ENCODE measurements at places on chromosomes 13 and 19.

DNA sequence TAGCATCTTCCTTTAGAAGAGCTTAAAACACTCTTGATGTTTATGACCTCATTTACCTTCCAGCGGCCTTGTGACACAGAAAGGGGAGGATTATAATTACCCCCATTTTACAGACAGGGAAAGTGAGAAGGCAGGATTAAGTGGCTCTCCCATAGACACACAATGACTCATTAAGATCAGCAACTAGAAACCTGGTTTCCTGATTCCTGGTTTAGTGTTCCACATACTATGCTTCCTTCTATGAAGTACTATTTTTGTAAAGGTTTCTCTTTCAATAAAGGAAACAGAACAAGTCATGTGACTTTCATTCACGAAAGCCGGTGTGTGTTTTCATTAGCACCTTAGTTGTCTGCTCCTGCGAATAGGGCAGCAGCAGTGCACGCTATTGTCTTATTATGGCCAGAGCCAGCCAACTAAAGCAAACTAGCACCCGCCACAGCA is 8.3 kb downstream of the IRS2 start:
- DNase-seq: no peak

- DNase-seq: no peak
Observed at GRCh38 chr13:109568339-109568818, 218.0 kb downstream of the IRS2 start.

DNA sequence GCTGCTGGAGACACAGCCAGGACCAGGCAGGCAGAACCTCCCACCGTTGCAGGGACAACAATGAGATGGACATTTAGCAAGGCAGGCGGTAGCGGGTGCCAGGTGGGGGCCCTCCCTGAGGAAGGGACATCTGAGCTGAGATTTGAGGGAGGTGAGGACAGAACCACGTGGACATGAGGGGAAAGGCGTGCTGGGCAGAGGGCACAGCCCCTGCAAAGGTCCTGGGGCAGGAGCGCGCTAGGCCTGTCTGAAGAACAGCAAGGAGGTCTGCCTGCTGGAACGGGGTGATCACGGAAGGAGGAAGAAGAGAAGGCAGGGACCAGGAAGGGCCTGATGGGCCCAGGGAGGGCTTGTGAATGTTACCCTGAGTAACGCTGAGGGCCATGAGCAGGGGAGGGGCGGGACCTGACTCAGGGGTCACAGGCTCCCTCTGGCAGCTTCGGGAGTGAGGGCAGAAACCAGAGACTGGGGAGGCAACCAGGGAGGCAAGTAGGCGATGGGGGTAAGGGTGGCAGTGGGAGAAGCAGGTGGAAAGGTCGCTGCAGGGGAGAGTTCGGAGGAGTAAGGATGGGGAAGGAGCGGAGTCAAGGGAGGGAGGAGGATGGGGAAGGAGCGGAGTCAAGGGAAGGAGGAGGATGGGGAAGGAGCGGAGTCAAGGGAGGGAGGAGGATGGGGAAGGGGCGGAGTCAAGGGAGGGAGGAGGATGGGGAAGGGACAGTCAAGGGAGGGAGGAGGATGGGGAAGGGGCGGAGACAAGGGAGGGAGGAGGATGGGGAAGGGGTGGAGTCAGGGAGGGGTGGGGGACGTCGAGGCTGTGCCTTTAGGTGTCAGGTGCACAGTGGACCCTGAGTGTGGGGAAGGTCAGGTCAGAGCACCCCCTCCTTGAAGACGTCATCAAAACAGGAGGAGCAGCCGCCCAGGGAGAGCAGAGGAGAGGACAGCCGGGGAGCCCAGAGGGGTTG is 15.7 kb upstream of the B3GNT3 start:
- DNase-seq: no peak

DNA sequence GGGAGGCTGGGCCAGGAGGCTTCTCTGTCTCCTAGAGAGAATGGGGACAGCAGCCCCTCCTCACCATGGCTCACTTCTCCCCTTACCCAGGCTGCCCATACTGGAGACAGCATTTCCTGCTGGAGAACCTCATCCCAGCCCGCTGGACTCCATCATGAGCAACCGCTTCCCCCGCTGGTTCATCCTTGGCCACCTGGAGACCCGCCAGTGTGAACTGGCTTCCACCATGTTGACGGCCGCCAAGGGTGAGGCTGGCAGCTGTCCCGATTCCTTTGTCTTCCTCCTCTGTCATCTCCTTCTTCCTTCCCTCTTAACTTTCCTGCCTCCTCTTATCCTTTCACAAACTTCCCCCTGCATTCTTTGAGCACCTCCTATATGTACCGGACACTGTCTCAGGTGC is 28.0 kb downstream of the ZSWIM4 start:
- no peak for DNase-seq

DNA sequence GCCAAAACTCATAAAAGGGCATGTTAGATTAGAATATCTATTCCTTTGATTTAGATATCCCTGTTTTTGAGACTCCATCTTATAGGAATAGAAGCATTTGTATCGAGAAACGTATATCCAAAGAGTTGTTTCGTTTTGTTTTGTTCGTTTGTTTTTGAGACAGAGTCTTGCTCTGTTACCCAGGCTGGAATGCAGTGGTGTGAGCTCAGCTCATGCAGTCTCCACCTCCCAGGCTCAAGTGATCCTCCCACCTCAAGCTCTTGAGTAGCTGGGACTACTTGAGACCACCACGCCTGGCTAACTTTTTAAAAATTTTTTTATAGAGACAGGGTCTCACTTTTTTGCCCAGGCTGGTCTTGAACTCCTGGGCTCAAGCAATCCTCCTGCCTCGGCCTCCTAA is 26.6 kb upstream of the ZMYM5 start:
- no peak for DNase-seq

DNA sequence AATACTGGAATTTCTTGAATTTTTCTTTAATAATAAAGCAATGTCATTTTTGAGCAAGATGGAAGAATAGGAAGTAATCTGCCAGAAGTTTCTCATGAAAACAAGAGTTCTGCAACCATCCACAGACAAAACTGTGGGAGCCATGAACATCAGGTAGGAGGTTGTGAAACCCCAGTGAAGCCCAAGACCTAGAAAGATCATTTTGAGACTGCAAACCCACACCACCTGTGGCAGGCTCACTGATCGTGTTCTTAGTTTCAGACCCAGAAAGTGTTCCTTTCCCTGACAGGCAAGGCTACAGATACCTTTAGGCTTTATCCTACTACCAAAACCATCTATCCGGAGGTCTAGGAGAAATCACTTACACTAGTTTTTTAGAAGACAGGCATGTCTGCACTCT is 2189.8 kb upstream of the PCDH20 start:
- no peak for DNase-seq

GRCh38 chr19:4609878-4610511 is 29.3 kb upstream of the TNFAIP8L1 start:
- no peak for DNase-seq

DNA sequence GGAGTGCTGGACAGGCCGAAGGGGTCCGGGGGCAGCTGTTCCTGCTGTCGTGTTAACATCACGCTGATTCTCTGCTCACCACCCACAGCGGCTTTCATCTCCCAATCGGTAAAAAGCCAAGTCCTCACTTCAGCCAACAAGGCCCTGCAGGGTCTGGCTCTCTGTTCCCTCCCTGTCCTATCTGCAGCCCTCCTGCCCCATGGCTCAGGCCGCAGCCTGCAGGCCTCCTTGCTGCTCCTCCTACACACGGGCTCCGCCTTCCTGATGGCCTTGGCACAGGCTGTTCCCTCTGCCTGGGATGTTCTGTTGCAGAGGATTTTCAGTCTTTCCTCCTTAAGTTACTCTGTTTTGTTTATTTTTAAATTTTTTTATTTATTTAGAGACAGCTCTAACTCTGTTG is 22.2 kb downstream of the FUZ start:
- no peak for DNase-seq

DNA sequence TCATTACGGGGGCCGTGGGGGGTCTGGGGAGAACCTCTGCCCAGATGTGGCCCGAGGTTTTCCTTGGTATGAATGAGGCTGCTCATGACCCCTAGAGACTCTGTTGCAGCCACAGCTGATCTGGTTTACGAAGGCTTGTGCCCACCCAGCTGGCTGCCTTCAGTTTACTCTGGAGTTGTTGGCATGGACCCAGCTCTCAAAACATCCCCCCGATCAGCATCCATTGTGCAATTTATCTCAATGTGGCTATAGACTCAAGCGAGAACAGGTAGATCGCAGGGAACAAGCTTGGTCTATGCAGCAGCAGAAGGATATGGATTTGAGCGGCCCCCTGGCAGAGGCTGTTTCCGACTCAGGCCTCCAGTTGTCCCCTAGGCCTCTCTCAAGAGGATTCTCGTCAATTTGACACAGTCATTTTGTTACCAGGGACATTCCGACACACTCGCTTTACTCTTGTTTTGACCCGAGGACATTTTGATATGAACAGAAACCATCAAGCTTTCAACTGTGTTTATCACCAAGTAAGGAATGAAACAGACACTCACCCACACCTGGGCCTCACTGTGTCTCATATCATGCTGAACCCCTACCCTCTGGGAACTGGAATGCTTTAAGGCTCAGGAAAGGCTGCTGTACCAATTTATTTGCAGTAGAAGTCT is 161.5 kb downstream of the KATNAL1 start:
- no peak for DNase-seq

DNA sequence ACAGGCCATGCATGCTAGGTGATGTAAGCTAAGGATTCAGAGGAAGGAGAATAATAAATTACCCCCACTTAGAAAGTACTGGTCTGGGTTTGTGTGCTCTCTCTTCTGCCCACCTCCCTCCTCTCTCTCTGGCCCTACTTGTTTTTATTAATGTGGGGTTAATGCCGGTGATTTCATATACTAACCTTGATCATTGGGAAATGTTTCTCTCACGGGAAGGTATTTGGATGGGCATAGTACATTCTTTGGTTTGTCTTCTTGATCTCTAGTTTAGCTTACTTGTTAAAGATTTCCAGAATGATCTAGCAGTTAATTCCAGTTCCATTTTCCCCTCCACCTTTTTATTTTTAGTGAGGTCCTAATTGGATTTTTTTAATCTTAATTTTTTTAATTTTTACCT is 24.6 kb downstream of the ARHGAP35 start:
- no peak for DNase-seq

DNA sequence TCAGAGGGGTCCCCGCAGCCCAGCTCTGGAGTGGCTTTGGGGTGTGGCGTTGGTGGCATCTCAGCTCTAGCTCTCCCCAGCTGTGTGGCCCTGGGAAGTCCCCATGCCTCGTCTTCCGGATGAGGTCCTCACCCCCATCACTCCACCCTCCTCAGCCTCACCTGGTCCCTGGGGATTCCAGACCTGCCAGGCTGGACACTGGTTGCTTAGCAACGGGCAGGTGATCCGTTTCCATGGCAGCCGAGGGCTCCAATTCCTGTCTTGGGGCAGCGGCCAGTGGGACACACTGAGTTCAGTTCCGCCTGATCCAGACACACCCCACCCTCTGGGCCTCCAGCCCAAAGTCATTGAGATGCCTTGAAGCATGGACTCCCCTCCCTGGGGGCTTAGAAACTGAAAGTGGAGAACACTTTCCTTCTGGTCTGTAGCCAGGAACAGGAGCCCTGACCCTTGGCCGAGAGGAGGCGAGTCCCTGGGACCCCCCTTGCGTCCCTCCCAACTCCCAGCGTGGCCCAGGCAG is 7.7 kb upstream of the MISP start:
- no peak for DNase-seq

DNA sequence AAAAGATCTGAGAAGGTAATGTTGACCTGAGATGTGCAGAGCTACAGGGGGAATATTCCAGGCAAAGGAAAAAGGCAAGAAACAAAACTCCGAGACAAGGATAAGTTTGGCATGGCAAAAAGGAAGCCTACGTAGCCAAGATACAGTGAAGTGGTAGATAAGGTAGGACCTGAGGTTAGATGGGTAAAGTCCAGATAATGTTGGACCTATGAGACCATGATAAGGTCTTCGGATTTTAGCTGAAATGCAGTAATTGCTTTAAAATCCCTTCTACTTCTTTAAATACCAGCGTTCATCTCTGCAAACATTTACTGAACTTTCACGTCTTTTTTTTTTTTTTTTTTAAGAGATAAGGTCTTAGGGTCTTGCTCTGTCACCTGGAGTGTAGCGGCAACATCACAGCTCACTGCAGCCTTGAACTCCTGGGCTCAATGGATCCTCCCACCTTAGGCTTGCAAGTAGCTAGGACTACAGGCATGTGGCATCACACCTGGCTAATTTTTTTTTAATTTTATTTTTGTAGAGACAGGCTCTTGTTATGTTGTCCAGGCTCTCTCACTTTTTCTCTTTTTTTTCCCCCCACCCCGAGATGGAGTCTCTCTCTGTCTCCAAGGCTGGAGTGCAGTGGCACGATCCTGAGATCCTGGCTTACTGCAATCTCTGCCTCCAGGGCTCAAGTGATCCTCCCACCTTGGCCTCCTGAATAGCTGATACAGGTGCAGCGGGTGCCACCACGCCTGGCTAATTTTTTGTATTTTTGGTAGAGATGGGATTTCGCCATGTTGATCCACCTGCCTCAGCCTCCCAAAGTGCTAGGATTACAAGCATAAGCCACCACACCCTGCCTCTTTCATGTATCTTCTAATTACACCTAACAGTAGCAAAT is 4.2 kb upstream of the WBP4 start:
- no peak for DNase-seq

- DNase-seq: no peak
Observed at GRCh38 chr19:42132851-42133528, 744 bp upstream of the POU2F2 start.

DNA sequence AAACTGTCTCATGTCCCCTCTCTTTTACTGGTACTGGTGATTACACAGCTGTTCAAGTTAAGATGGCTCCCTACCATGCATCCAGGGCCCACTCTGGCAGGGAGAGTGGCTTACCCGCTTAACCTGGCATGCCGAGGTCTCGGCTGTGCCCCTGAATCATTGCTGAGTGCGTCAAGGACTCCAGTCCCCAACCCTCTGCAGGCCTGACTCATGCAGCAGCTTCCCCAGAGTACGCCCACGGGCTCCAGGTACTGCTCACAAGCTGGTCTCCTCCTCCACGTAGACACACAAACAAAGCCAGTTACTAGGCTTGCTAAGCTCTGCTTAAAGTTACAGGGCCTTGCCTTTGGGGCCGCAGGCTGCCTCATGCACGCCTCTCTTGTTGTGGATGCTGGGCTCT is 447.4 kb downstream of the COG6 start:
- DNase-seq: peak; percentile 89

- peak; percentile 75 for DNase-seq
Observed at GRCh38 chr19:55113570-55114039, 3.8 kb downstream of the PPP1R12C start.

DNA sequence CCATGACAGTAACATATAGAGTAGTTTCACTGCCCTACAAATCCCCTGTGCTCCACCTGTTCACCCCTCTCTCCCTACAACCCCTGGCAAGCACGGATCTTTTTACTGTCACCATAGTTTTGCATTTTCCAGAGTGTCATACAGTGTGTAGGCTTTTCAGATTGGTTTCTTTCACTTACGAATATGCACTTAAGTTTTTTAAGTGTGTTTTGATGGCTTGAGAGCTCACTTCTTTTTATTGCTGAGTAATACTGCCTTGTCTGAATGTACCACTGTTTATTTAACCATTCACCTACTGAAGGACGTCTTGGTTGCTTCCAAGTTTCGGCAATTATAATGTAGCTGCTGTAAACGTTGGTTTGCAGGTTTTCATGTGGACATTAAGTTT is 175.1 kb downstream of the ITGBL1 start:
- no peak for DNase-seq

- no peak for DNase-seq
Observed at GRCh38 chr19:35228177-35228930, at the start of gene FAM187B. Gene FAM187B (minus strand): TSS chr19:35228739. CDS start chr19:35228680, 59 bp downstream.

Measured in retinal pigment epithelial cell (primary cell).